Type B pancreatic cell (in vitro differentiated cells): ENCODE measurements at places on chromosomes 4 and X. TPM values are rescaled to one million over a fixed set of nuclear protein-coding genes. Genes with fewer than 3 reads are reported as not detected.

PCDH11X gene
- 6.9 and 11.2 TPM in 2 replicates for total RNA-seq

FAM241A gene
- 0.70 and 1.3 TPM in 2 replicates for total RNA-seq

TMEM47 gene
- total RNA-seq, result 5.8 and 23.6 TPM in 2 replicates

RS1 gene
- 0.14 TPM in 1 of 2 replicates, not detected in the other for total RNA-seq

ALAS2 gene
- not detected in 2 replicates for total RNA-seq

PARM1 gene
- 17.9 and 22.4 TPM in 2 replicates for total RNA-seq

LINC00632 gene
- 107 and 393 TPM in 2 replicates for total RNA-seq

ZMAT1 gene
- 1.6 and 4.7 TPM in 2 replicates for total RNA-seq

GPRASP1 gene
- 2.8 and 8.3 TPM in 2 replicates for total RNA-seq

DNA sequence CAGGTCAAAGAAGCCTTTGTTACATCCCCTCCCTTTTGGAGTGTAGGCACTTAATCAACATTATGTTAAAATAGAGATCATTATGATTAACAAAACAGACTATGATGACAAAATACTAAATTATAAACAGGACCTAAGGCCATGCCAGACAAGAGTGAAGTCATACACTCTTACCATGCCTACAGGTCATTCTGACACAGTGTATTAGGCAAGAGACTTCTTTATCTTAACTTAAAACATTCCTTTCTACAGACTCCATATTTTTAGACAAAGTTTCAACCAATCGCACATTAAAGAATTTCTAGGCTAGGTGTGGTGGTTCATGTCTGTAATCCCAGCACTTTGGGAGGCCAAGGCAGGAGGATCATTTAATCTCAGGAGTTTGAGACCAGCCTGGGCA, 128.6 kb upstream of the SLC34A2 start:
- H3K36me3 ChIP-seq, result no peaks in the 10 kb centered on the region
- no peaks in the 10 kb centered on the region for H3K4me1 ChIP-seq
- H3K4me3 ChIP-seq, result no peak overlapping the region
- no peak overlapping the region for H3K27ac ChIP-seq
- DNase-seq, result no peak
- H3K27me3 ChIP-seq, result no peaks in the 10 kb centered on the region

DNA sequence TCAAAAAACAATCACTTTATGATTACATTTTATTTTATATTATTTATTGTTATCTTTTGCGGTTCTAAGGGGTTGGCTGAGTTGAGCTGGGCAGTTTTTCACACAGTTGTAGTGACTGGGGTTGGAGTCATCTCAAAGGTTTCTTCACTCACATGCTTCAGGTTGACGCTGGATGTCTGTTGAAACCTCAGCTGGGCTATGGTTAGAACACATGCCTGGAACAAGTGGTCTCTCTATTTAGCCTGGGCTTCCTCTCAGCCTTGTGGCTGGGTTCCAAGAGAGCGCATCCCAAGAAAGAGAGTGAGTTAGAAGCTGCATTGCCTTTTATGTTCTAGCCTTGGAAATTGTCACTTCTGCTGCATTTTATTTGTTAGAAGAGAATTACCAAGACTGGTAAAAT, 87.4 kb downstream of the CBLL2 start:
- H3K4me1 ChIP-seq, result no peaks in the 10 kb centered on the region
- H3K27ac ChIP-seq, result no peak overlapping the region
- H3K4me3 ChIP-seq, result no peak overlapping the region
- H3K36me3 ChIP-seq, result no peaks in the 10 kb centered on the region

DNA sequence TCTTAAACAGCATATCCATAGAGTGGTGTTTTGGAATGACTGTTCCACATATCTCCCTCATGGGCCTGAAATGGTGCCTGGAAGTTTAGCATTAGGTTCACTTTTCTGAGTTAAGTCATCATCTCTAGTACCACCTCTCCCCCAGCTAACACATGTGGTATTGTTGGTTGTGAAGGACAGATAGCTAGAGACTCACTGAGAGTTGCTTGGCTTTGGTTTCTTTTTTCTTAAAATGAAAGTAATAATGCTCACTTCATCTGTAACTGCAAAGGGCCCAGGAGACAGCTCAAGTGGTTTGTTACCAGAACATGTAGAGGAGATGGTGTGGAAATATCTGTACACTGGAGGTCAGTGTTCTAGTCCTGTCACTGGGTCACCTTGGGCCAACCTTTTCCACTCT, 90.9 kb downstream of the EFNB1 start:
- H3K36me3 ChIP-seq, result no peaks in the 10 kb centered on the region
- DNase-seq, result no peak
- peaks cover 8% of the 10 kb centered on the region for H3K4me1 ChIP-seq
- no peak overlapping the region for H3K4me3 ChIP-seq
- H3K27ac ChIP-seq, result no peak overlapping the region
- H3K27me3 ChIP-seq, result no peaks in the 10 kb centered on the region

- no peak for DNase-seq
- peaks cover 20% of the 10 kb centered on the region for H3K4me1 ChIP-seq
- H3K4me3 ChIP-seq, result peak overlapping the region; percentile 75
- no peaks in the 10 kb centered on the region for H3K36me3 ChIP-seq
- H3K27me3 ChIP-seq, result peaks cover 51% of the 10 kb centered on the region
Observed at GRCh38 chr4:24795666-24796381, 451 bp downstream of the SOD3 start.

- no peak overlapping the region for H3K4me3 ChIP-seq
- no peak overlapping the region for H3K27ac ChIP-seq
- H3K27me3 ChIP-seq, result no peaks in the 10 kb centered on the region
Observed at GRCh38 chrX:43744284-43744683, 88.2 kb downstream of the MAOA start.

- no peak overlapping the region for H3K4me3 ChIP-seq
- no peak overlapping the region for H3K27ac ChIP-seq
- no peaks in the 10 kb centered on the region for H3K27me3 ChIP-seq
- no peak for DNase-seq
Observed at GRCh38 chr4:187301923-187302322, 578.3 kb upstream of the FAT1 start.

DNA sequence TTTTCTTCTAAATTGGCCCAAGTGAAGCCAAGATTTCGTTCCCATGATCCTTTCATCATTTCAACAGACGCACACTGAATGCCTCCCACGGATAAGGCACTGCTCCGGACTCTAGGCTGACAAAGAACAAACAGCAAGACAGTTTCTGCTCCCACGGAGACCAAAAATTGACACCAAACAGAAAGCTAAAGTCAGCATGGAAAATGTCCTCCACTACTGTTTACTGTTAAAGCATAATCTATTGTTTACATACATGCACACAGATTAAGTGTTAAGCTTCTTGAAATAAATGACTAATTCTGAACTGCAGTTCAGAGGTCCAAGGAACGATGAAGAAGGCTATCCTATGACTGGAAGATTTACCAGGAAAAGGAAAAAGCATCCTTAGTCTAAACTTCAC, 199.6 kb downstream of the AASDH start:
- H3K27me3 ChIP-seq, result no peaks in the 10 kb centered on the region
- H3K4me3 ChIP-seq, result no peak overlapping the region
- H3K27ac ChIP-seq, result no peak overlapping the region
- H3K4me1 ChIP-seq, result peaks cover 25% of the 10 kb centered on the region
- peaks cover 38% of the 10 kb centered on the region for H3K36me3 ChIP-seq

DNA sequence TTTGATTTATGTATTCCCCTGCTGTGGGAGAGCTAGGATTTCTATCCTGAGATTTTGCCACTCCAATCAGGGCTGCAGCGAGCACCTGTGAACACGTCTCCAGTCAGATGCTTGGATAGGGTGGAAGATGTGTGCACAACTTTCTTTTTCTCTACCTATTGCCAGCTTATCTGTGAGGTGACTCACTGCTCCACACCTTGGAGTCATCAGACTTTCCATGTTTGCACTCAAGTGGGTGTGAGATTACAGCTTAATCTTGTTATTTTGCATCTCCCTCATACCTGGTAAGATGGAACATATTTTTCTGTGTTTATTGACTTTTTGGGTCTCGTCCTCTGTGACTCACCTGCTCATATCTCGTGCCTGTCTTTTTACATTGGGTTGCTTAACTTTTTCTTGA, 32.2 kb downstream of the PSAPL1 start:
- no peak overlapping the region for H3K4me3 ChIP-seq
- peaks cover 12% of the 10 kb centered on the region for H3K4me1 ChIP-seq
- peaks cover 16% of the 10 kb centered on the region for H3K27me3 ChIP-seq
- no peaks in the 10 kb centered on the region for H3K36me3 ChIP-seq

GRCh38 chrX:13085526-13085925, 41.1 kb upstream of the FAM9C start:
- H3K36me3 ChIP-seq, result no peaks in the 10 kb centered on the region
- no peaks in the 10 kb centered on the region for H3K27me3 ChIP-seq
- H3K4me3 ChIP-seq, result no peak overlapping the region
- no peak overlapping the region for H3K27ac ChIP-seq
- peaks cover 15% of the 10 kb centered on the region for H3K4me1 ChIP-seq

DNA sequence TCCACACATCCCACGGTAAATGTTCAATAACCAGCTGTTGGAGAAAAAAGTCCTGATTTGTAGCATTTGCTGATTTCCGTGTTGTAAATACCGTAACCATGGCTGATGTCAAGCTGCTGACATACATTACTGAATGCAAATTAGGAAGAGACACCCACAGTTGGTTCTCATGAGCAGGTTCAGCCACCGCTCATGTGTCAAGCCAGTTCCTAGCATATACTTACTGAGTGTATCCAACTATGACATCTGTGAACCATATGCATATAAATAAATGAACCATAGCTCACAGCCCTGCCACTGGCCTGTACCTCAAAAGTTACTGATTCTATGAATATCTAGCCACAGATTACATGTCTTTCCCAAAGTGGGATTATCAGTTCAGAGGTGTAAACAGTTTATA, 29.5 kb downstream of the FHDC1 start:
- no peaks in the 10 kb centered on the region for H3K27me3 ChIP-seq
- peaks cover 19% of the 10 kb centered on the region for H3K36me3 ChIP-seq

DNA sequence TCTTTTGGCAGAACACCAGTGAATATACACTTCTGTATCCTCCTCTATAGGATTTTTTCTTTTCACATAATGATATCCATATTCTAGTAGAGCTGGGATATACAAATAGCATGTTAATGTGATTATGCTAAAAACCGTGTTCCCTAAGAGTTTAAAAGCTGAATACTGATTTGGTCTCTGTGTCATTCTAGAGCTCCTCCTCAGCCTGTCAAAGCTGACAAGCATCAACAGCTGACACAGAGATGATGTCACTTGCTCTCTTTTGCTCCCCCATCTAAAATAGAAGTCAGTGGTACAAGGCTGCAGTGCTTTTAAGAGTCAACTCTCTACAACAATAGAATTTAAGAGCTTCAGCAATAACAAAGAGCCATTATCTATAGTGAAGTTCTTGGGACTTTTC, 17.1 kb upstream of the HERC3 start:
- H3K27ac ChIP-seq, result no peak overlapping the region
- no peak for DNase-seq
- H3K4me3 ChIP-seq, result no peak overlapping the region

- no peak overlapping the region for H3K27ac ChIP-seq
- H3K4me3 ChIP-seq, result no peak overlapping the region
- no peak for DNase-seq
- peaks cover 26% of the 10 kb centered on the region for H3K36me3 ChIP-seq
- peaks cover 5% of the 10 kb centered on the region for H3K4me1 ChIP-seq
Observed at GRCh38 chr4:118718511-118719170, 33.4 kb downstream of the METTL14 start.

GRCh38 chr4:90403781-90404180, 276.6 kb downstream of the CCSER1 start:
- H3K36me3 ChIP-seq, result peaks cover 10% of the 10 kb centered on the region
- H3K27me3 ChIP-seq, result no peaks in the 10 kb centered on the region
- H3K4me1 ChIP-seq, result no peaks in the 10 kb centered on the region
- no peak overlapping the region for H3K27ac ChIP-seq

GRCh38 chrX:13893826-13894225, 76.9 kb upstream of the GPM6B start:
- no peaks in the 10 kb centered on the region for H3K36me3 ChIP-seq
- no peaks in the 10 kb centered on the region for H3K27me3 ChIP-seq
- peaks cover 10% of the 10 kb centered on the region for H3K4me1 ChIP-seq
- H3K4me3 ChIP-seq, result no peak overlapping the region

DNA sequence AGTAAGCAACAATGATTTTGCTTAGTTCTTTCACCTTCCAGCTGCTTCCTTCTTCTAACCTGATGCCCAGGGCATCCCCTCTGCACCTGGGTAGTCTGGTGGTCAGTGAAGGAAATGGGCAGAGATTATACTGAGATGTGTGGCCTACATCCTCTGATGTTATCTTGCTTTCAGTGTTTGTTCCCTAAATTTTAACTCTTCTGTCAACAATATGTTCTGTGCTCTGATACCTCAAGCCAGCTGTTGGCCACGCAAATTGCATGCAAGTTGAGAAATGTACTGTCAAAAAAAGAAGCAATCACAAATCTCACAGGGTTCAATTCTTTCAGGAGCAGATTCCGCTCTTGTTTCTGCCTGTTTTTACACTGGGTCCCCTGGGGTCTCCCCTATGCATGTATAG, 73.8 kb downstream of the FBXW7 start:
- no peaks in the 10 kb centered on the region for H3K27me3 ChIP-seq
- no peak for DNase-seq

- DNase-seq, result no peak
- H3K27ac ChIP-seq, result no peak overlapping the region
- H3K4me1 ChIP-seq, result peaks cover 14% of the 10 kb centered on the region
- H3K4me3 ChIP-seq, result no peak overlapping the region
- H3K36me3 ChIP-seq, result peaks cover 24% of the 10 kb centered on the region
Observed at GRCh38 chrX:74246524-74246923, 57.5 kb upstream of the ZCCHC13 start.

DNA sequence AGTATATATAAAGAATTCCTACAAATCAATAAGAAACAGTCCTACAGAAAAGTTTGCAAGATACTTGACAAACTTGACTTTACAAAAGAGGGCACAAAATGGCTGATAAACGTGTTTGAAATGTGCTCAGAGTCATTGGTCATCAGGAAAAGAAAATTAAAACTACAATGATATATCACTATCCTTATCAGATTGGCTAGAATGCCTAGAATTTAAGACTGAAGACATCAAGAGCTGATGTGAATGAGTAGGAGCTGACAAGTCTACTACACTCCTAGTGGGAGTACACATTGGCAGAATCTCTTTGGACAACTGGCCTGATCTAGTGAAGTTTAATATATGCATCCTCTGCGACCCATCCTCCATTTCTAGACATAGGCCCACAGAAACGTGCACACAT, 10.3 kb upstream of the DCTD start:
- no peak overlapping the region for H3K4me3 ChIP-seq
- DNase-seq, result no peak
- peaks cover 13% of the 10 kb centered on the region for H3K4me1 ChIP-seq
- H3K27me3 ChIP-seq, result peaks cover 14% of the 10 kb centered on the region
- H3K27ac ChIP-seq, result no peak overlapping the region

- H3K27ac ChIP-seq, result no peak overlapping the region
- no peaks in the 10 kb centered on the region for H3K27me3 ChIP-seq
- H3K36me3 ChIP-seq, result no peaks in the 10 kb centered on the region
- peaks cover 5% of the 10 kb centered on the region for H3K4me1 ChIP-seq
Observed at GRCh38 chr4:7414736-7415510, 19.8 kb downstream of the PSAPL1 start.
